ENCODE measurements at places on chromosomes 7 and 10.

DNA sequence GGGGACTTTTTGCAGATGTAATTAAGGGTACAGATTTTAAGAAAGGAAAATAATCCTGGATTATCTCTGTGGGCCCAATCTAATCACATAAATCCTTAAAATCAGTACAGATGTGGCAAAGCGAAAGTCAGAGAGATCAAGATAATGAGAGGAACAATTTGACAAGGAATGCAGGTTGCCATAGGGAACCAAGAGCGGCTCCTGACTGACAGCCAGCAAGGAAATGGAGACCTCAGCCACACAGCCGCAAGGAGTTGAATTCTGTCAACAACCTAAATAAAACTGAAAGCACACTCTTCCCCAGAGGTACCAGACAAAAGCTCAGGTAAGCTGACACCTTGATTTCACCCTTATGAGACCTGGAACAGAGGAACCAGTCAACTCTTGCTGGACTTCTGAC is 3.4 kb upstream of the PNPLA8 start:
- no peak for DNase-seq

DNA sequence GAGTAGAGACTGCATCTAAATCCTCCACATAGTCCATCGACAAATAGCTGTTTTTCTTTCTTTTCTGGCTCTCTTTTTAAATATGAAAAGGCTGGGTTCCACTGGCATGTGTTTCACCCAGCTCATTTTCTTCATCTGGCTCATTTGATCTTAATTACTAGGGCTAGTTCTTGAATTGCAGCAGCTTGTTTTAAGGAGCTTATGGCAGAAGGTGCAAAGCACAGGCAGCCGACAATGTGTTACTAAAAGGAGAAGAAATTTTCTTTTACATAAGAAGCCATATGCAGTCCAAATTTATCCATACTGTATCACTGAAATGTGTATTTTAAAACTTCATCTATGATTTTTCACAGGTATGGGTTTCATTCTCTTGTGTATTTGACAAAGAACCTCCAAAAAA is 205.6 kb upstream of the PTER start:
- no peak for DNase-seq

- DNase-seq: no peak
These were observed 17.4 kb downstream of the IRF5 start for GRCh38 chr7:128954830-128955802.

DNA sequence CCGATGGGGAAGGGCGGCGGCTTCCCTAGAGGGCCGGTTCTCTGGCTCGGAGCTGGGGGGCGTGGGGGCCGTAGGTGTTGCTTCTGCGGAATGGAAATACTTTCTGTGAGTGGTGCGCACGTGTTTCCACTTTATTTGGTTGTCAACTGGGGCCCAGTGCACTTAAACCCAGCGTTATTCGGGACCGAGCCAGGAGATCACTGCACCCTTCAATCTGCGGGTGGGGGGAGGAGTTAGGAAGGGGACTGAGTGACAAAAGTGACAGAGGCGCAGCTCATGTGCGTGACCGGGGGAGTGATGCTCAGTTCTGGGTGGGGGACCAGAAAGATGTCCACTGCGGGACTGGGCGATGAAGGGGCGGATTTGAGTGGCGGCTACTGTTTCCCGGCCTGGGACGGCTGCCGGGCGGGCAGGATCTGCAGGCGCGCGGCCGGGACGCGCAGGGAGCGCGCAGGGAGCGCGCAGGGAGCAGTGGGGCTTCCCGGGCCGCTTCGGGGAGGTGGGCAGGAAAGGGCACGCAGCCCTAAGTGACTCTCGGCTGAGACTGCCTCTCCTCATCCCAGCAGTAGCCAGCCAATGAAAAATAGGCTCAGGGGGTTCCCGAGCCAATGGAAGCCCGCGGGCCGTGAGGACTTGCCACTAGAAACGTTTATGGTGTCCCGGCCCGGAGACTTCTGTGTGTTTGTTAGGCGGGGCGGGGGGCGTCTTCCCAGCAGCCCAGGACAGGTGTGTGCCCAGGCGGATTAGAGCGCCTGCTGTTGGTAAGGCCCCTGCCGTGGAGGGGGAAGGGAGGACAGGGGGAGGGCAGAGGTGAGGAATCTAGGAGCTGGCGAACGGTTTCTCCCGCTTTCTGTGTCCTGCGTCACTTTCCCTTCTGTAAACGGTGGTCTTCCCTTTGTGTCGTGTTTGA is 54.3 kb upstream of the KDM7A start:
- DNase-seq: peak; percentile 75
